Kidney (tissue), 22 donors: ENCODE measurements at places on chromosomes 4 and X. TPM values are rescaled to one million over a fixed set of nuclear protein-coding genes. Genes with fewer than 3 reads are reported as not detected.

- DNase-seq: no peak
Observed at GRCh38 chr4:48025005-48025404, 8.4 kb downstream of the NIPAL1 start.

- DNase-seq: no peak
Observed at GRCh38 chrX:30627818-30628652, 25.2 kb upstream of the GK start.

DNA sequence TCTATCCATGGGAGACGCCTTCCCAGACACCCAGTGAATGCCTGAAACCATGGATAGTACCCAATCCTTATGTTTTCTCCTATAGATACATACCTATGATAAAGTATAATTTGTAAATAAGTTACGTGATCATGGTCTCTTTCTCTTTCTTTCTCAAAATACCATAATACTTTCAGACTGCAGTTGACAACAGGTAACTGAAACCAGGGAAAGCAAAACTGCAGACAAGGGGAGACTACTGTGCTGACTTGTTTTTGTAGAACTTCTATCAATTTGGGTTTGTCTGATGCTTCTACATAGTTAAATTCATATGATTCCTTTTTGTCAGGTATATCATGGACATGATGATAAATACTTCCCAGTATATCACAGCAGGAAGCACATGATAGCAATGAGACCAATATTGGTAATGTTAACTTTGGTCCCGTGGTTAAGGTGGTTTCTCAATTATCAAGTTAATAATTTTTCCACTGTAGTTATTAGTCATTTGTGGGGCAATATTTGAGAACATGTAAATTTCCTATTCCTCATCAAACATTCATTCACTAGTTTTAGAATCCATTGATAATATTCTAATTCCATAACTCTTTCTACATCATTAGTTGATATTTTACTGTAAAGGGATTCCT lies 298.0 kb upstream of the TET2 start:
- DNase-seq: no peak

DNA sequence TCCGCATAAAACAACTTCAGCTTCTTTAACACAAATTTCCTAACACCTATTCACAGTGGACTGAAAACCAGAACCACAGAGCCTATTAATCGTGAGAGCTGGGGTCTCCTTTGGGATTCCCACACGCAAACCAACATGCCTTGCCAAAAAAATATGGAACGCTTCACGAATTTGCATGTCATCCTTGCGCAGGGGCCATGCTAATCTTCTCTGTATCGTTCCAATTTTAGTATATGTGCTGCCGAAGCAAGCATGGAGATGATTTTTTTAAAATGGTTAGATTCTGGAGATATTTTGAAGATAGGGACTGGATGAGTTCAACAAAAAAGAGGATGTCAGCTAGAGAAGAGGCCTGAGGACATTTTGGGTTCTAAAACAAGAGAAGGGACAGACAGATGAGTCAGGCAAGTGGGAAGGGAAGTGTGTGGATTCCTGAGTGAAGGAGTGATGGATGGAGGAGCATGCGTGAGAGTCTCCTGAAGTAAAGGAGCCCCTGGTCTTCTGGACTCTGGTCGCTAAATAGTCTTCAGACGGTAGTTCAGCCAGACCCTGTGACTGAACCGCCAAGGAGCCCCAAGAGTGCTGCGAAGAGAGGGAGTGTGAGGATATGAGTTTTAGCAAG lies 9.5 kb upstream of the GATA1 start:
- no peak for DNase-seq

The CTSO gene
- 40.3 TPM for total RNA-seq

The LRRC66 gene
- total RNA-seq: 0.44 TPM

The GLRB gene
- total RNA-seq: 3.3 TPM

GRCh38 chrX:51494409-51494808 lies 2.0 kb downstream of the NUDT11 start:
- peak; percentile 2 for DNase-seq

The ZNF595 gene
- 18.3 TPM for total RNA-seq

GRCh38 chrX:43644124-43644701 lies 11.9 kb upstream of the MAOA start:
- DNase-seq: no peak

- DNase-seq: no peak
Observed at GRCh38 chrX:49061490-49061889, 2.7 kb downstream of the CCDC120 start.

The TRPC5OS gene
- not detected for total RNA-seq

The FRAS1 gene
- 31.5 TPM for total RNA-seq

GRCh38 chr4:89298155-89298554 lies 9.4 kb downstream of the GPRIN3 start:
- no peak for DNase-seq

- DNase-seq: no peak
Observed at GRCh38 chr4:24024605-24025004, 134.8 kb upstream of the PPARGC1A start.

The CYTL1 gene
- total RNA-seq: 1.7 TPM

DNA sequence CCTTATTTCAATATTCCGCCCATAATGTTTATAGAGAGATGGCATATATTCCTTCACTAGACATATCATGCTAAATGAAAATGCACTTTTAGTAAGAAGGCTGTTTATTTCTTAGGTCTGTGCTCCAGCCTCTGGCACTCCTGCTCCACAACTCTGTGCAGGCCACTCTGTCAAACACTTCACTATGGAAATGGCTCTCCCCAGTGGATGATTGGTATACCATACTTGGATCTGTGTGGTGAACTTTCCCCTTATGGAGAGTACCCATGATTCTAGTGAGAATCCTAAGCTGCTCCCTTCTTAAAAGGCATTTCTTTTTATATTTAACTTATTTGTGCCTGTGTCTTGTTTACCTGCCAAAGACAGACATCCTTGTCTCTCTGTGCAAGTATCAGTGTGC lies 480.1 kb upstream of the GALNT7 start:
- DNase-seq: no peak

The SAGE1 gene
- not detected for total RNA-seq

DNA sequence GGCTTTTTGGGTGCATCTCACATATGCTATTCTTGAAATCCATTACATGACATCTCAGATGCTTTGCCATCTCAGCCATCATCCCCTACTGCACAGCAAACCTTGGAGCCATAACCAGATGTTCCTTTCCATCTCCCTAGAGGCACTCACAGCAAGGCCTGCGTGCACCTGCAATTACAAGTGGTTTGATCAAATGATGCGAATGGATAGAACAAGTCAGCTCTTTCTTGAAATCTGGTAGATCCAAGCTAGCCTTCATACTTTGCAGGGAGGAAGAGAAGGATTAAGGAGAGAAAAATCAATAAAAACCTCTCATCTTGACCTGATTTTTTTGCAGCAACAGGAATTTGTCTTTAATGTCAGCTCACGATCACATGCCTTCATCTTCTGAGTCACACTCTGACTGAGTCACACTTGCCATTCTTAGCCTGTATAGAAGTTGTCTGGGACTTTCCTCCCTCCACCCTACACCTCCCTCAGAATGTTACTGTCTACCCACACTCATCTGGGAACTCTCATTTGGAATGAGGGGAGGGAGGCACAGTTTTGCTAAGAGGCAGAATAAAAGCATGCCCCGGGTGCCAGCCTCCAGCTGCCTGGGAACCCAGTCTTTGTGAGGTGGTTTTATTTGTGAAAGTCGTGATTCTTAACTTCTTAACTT lies 11.9 kb upstream of the TRIML1 start:
- DNase-seq: no peak

The MGAT4D gene
- total RNA-seq: not detected

DNA sequence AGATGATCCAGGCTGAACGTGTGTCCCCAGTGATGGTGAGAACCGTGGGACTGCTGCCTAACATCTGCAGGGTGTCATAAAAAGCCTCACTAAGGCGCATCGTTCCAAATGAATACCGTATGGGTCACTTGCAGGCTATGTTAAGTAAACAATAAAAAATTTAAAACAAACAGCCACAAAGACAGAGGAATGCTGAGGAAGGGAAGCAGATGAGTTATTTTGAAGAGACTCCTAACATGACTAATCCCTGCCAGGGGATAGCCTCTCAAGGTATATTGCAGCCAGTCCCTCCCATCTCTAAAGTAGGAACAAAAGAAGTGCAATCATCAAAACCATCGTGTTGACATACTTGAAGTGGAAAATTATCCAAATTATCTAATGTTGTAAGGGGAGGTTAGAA lies 83.8 kb downstream of the UNC5C start:
- DNase-seq: peak; percentile 45

GRCh38 chrX:13287816-13288215 lies 32.0 kb downstream of the ATXN3L start:
- DNase-seq: no peak

The PLRG1 gene
- 69.7 TPM for total RNA-seq

- DNase-seq: no peak
Observed at GRCh38 chr4:101253121-101253520, 94.2 kb downstream of the PPP3CA start.

DNA sequence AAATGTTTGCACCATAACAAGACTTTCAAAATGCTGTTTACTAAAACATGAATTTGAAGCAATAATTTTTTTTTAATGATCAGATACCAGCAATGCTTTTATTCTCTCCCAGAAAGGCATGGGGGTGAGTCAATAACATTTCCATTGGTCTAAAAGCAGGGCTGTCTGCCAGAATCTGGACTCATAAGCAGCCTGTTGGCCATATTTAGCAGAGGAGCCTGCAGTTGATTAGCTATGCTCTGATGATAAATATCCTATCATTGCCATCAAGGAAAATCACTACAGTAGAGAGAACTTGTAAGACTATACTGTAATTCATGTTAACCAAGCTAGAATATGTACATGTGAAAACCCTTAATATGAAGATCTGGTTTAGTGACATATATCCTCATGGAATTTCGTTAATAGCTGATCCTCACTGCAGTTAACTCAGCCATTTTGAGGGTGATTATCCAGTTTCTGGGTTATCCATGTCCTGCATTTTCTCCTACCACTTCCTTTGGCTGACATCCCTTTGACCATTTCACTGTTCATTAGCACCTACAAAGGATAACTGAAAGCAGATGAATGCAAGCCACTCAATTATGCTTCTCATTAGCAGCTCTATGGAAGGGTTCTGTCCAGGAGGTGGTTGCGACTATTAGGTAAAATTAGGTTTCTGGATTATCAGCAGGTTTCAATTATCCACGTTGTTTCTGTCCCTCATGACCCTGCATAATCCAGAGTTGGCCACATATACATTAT lies 72.9 kb upstream of the DIAPH2 start:
- DNase-seq: no peak

DNA sequence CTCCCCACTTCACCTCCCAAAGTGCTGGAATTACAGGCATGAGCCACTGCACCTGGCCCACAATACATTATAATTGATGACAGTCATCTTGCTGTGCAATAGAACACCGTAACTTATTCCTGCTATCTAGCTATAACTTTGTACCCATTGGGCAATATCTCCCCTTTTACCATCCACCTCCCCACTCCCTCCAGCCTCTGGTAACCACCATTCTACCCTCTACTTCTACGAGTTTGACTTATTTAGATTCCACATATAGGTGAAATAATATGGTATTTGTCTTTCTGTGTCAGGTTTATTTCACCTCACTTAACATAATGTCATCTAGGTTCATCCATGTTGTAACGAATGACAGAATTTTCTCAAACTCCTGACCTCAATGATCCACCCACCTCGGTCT lies 8.2 kb upstream of the TEX11 start:
- DNase-seq: no peak

DNA sequence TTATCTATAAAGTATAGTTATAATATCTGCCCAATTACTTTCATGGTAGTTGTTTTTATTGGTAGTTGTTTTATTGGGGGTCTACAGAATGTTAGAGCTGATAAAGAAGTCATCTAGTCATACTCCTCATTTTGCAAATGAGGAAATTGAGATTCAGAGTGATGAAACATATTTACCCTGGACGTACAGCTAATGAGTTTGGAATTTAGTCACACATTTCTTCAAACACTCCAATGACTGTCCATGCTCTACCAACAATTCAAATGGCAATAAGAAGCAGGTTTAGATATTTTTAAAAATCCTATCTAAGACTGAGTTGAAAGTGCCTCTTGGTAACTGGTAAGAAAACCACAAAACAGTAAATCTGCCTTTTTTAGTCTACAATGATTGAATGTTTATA lies 98.2 kb downstream of the MAGEC1 start:
- no peak for DNase-seq

The OFD1 gene
- total RNA-seq: 42.0 TPM

GRCh38 chrX:134365904-134366303 lies 94.1 kb upstream of the HPRT1 start:
- no peak for DNase-seq
